Mucosa of descending colon (tissue), 3 donors: ENCODE measurements at places on chromosomes 3 and 15.

GRCh38 chr15:34691034-34691433, 63.8 kb downstream of the GJD2 start:
- DNase-seq = no peak

GRCh38 chr15:32855942-32856341, 138.1 kb downstream of the GREM1 start:
- no peak for DNase-seq

DNA sequence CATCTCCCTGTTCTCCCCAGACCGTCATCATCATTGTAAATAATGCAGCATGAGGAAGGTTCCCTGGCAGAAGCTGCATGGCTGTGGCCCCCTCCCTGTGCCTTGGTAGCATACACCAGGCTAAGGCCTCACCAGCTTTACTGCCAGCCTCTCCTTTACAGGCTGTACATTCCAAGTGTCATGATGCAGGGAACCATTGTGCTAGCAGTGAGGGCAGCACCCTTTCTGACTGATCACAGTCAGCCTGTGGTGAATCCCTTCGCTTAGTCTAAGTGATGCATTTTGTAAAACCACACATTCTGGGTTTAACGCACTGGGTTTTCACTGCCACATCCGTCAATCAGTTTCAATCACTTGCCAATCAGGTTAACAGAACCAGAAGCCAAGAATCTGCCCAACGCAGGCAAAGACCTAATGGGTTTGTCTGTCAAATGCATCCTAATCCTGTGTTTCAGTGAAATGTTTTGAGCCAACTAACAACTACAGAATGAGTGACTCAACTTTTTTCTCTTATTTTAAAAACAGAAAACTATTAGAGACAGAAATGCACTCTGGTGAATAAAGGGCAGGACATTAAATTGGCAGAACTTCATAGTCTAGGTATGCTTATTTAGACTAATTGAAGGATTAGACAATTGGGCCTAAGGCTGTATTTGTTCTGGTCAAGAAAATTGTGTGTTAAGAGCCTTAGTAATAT, 225.9 kb upstream of the DPH6 start:
- DNase-seq = no peak

GRCh38 chr3:74592359-74592758, 22.1 kb downstream of the CNTN3 start:
- DNase-seq = no peak

- DNase-seq = no peak
Observed at GRCh38 chr15:66153549-66154415, 99.8 kb downstream of the MEGF11 start.

DNA sequence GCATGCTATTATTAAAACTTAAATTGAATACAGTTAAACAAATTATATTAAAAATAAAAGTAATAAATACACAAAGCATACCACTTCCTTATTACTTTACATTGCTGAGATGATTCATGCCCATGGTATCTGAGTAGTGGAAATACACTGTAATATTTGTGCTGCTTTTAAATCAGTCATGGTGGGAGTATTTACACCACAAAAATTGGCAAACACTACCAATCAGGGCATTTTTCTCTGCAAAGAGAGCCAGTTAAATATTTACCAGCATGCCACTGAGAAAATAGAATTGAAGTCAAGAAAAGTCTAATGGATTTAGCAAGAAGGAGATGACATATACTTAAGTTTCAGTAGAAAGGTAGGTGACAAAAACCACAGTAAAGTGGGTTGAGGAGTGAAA, 19.6 kb downstream of the PPARG start:
- DNase-seq = no peak

DNA sequence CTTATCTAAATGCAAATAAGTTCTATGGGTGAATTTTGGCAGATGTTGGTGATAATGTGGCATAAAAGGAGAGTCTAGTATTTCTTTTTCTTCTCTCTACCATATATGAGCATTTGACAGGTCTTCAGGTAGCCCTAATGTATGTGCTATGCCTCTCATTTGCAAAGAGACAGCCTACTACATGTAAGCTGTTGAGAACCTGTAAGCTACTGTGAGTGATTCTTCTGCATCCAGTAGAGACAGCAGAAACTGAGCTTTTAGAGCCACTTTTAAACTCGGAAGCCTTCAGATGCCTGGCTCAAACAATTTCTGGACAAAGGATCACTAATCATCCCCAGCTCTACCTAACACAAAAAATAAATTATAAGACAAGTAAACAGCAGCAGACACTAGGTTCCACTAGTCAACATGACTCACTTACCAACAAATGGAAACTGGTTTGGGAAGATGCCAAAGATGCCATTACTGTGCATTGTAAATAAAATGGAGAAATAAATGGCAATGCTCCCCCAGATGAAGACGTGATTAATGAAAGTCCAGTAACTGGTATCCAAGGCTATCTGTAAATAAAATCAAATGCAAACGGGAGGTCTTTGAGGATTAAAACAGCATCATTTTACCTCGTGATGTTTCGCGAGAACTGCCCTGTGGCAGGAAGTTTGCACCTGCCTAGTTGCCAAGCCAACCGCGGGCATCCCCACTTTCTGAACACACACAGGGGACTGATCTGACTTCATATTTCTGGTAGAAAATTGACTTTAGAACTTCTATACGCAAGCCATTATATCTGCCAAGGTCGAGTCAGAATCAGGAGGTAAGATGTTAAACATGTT, 245.3 kb downstream of the DTWD1 start:
- DNase-seq = no peak

GRCh38 chr3:46410669-46411068, 3.6 kb downstream of the CCRL2 start:
- no peak for DNase-seq

DNA sequence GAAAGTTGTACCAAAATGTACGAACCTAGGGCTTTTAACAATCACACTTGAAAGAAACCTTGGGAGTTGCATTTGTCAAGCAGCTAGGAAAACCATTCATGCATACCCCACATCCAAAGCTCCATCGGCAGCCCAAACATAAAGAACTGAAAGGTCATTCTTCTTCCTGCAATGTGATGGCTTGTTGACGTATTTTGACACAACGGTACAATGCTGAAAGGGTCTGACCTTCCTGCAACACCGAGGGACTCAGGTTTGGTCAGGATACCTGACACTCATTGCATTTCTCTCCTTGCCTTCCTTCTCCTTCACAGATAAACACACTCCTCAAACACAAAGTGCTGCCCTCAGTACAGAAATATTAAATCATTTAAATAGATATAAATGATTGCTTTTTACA, 145.5 kb downstream of the CDIN1 start:
- no peak for DNase-seq

GRCh38 chr15:94240480-94240879, 9.1 kb downstream of the MCTP2 start:
- no peak for DNase-seq

DNA sequence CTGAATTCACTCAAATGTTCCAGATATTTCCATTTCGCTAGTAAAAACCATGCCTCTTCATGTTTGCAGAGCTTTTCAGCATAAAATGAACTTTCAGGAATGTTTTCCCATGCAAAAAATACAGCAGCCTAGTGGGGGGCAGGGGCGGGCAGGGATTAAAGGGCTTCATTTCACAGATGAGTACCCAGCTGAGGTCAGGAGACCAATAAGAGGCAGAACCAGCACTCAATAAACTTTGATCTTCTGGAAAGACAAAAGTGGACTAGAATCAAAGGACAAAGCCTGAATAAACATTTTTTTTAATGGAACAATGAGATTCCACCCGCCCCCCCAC, 8.0 kb downstream of the KLHL25 start:
- DNase-seq = no peak
